ENCODE measurements at places on chromosomes 2 and 18. TPM values are rescaled to one million over a fixed set of nuclear protein-coding genes. Genes with fewer than 3 reads are reported as not detected.

The CNDP2 gene
- total RNA-seq, result 36.5 TPM

The DSG1 gene
- 0.27 TPM for total RNA-seq

The MOCOS gene
- total RNA-seq, result 0.09 TPM

The KCNIP3 gene
- total RNA-seq, result 20.8 TPM

The IFIH1 gene
- 2.3 TPM for total RNA-seq

The FAM161A gene
- 16.4 TPM for total RNA-seq

The CABYR gene
- total RNA-seq, result 21.6 TPM

The ANKRD30B gene
- 3.0 TPM for total RNA-seq

The MDH1B gene
- 5.0 TPM for total RNA-seq

The DOK1 gene
- total RNA-seq, result 2.4 TPM

The EGR4 gene
- 0.09 TPM for total RNA-seq

The KRTCAP3 gene
- not detected for total RNA-seq

The OSR1 gene
- 8.7 TPM for total RNA-seq

The LNPK gene
- total RNA-seq, result 54.4 TPM

The TUBB8B gene
- not detected for total RNA-seq

The RASGRP3 gene
- total RNA-seq, result 9.3 TPM

The IHH gene
- not detected for total RNA-seq

The FHOD3 gene
- 38.0 TPM for total RNA-seq

All from cerebellum (tissue), 4 donors.